ENCODE measurements at places on chromosomes 12 and 14.

DNA sequence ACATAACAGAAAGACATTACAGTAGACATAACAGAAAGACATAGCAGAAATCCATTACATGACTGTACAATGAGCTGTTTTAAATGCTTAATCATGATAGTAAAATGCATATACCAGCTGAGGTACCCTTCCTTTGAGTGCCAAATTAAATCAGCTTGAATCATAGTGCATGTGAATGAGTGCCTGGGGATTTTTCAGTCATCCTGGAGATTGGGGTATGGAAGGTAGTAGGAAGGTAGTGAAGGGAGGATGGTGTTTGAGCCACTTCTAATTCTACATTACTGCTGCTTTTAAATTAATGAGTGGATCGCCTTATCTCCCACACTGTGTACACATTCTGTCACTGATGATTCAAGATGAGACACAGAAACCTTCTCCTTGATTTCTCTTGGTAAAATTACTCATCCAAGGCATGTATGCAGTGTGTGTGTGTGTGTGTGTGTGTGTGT lies 534.2 kb downstream of the LRFN5 start:
- no peak for DNase-seq

DNA sequence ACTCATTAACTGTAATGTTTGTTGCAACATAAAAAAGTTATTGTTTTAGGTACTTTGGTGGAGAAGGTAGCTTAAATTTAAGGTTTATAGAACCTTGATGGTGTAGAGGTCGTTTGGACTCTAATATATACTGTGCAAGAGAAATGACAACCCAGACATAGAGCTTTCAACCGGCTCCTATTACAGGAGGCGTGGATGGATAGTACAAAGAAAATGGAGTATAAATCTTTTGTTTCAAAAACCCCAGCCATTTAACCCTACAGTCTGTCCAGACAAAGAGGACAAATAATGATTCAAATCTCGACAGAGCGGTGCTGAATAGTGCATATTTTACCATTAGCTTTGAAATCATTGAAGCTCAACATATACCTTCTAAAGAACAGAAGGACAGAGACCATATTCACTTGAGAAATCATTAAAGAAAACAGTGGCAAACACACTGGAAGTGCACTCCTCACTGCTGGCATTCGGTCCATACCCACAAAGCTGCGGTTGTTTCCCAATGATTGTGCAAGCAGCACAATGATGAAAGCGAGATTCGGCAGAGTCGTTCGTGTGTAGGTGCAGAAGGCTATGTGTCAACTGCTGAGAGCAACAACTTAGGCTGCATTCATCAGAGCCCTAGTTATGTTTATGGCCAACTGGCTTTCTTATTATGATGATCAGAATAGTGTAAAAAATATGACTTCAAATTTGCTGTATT lies 688.6 kb downstream of the NOVA1 start:
- no peak for DNase-seq

- no peak for DNase-seq
Observed at GRCh38 chr12:105227879-105228278, 8.1 kb downstream of the APPL2 start.

GRCh38 chr14:73058922-73059673 lies 764 bp downstream of the RBM25 start:
- DNase-seq, result peak; percentile 1

DNA sequence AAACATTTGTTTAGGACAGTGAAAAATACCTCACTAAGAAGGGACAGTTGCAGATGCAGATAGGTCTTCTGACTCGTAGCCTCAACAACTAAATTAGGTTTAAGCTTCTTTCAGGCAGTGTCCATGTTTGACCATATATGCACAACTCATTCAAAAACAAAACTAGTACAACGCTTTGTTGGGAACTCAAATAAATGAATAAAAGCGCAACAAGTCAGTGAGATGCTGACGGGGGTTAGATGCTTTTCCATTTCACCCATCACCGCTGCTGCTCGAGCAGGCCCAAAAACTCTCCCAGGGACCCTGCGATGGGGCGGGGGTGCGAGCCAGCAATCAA lies 633 bp downstream of the RPAP3 start:
- no peak for DNase-seq

DNA sequence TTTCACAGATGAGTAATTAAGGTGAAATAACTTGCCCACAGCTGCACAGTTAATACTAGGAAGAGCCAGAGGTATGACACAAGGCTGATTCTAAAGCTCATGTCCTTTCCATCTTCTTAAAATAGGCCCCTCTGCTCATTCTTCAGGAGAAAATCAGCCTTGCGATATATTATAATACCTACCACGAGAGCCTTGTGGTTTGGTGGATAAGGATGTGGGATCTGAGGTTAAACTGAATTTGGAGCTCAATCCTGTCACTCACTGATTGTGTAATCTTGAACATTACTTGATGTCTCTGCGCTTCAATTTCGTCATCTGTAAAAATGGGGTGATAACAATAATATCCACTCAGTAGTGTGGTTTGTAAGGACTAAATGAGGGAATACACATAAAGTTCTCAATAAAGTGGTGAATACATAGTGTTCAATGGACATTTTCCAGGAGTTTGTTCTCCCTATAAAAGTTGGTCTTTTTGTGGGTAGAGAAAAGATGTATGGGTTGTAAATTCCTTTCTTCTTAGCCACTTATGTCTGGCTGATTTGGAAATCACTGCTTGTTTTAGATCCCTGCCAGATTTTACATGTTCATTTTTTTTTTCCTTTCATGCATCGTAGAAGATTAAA lies 25.1 kb upstream of the ATP2B1 start:
- no peak for DNase-seq

DNA sequence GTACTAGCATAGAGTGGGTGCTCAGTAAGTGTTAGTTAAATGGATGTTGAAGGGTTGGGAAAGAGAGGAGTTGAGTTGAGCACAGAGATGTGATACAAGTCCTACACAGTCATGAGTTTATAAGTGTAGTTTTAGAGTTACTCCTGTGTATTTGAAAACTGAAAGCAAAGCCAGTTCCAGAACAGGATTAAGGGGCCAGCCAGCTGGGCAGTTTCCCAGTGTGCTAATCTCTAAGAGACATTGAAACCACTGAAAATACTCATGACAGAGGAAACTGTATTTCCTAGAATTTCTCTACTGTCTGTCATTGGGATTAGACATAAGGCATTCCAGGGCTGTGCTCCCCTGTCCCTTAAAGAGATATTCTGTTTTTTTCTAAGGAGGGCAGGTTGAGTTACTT lies 101.0 kb downstream of the DERA start:
- DNase-seq, result no peak

- DNase-seq, result no peak
Observed at GRCh38 chr14:64741961-64742360, 37.7 kb downstream of the PLEKHG3 start.

Measured in activated CD8-positive, alpha-beta memory T cell treated with anti-CD3 and anti-CD28 coated beads for 4 hours (primary cell).